ENCODE measurements at places on chromosomes 2 and 18.

- no peak for DNase-seq
Observed at GRCh38 chr18:24138409-24138788, 463 bp upstream of the CABYR start.

GRCh38 chr18:78378403-78378802, 601.2 kb upstream of the SALL3 start:
- no peak for DNase-seq

GRCh38 chr2:75560768-75561565, at the start of gene EVA1A:
TSS of gene EVA1A (minus strand) at chr2:75560939. CDS start at chr2:75518140, 42,799 bp downstream.
- no peak for DNase-seq

- DNase-seq: no peak
Observed at GRCh38 chr2:227464361-227464760, 7.6 kb upstream of the AGFG1 start.

GRCh38 chr2:176516051-176516602, 246.9 kb downstream of the MTX2 start:
- no peak for DNase-seq

- DNase-seq: no peak
Observed at GRCh38 chr2:144048631-144049060, 471.3 kb downstream of the ZEB2 start.
